ENCODE measurements at places on chromosomes 7 and 10.

- DNase-seq, result no peak
Measured at GRCh38 chr7:140596519-140597427, 43.8 kb downstream of the DENND2A start.

DNA sequence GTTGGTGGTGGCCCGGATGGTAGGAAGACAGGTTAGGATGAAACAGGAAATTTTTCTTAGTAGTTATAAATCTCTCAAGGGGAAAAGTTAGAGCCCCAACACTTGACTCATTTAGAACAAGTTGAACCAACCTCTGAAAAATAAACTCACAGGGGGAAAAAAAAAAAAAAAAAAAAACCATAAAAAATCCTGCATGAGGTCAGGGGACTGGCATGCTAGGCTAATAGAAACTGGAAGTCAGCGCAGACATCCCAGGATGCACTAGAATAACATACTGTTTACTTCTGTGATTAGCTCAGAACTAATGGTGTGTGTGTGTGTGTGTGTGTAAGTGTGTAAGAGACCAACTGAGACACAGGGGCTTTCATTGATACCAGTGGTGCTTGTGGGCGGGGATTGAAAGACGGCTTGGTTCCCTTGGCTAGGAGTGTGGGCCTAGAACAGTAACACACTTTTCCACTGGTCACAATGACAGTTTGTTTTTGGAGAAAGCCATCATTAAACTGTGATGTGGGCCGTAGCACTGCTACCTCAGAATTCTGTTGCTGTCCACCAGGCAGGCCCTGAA, 491.6 kb upstream of the GALNT17 start:
- DNase-seq, result no peak

GRCh38 chr10:80523773-80524172, 13.9 kb upstream of the SH2D4B start:
- DNase-seq, result no peak

DNA sequence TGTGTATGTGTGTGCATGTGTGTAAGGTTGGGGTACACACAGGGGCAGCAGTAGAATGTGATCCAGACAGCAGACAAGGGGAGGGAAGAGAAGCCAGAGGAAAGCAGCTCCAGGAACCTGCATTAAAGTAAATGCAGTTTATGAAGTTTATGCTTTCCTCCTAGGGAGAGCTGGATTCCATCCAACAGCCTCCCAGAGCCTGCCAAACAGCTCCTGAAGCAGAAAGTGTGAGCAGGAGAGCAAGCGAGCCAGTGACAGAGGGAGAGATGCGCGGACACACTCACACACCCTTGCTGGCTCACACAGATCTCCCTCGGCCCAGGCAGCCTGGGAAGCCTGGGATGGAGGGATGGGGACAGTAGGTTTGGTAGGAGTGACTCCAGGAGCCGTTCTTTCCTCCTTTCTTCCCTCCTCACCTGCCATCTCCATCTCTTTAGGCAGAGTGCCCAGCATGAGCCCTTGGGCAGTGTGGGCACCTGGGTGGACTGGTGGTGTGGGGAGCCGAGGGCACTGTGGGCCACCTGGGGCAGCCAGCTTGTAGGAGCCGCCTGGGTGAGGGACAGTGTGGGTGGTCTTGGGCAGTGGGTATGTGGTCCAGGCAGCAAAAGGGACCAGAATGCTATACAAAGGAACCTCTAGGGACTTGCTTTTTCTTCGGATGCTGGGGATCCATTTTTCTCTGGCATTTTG, 46.1 kb downstream of the PAX2 start:
- DNase-seq, result no peak

DNA sequence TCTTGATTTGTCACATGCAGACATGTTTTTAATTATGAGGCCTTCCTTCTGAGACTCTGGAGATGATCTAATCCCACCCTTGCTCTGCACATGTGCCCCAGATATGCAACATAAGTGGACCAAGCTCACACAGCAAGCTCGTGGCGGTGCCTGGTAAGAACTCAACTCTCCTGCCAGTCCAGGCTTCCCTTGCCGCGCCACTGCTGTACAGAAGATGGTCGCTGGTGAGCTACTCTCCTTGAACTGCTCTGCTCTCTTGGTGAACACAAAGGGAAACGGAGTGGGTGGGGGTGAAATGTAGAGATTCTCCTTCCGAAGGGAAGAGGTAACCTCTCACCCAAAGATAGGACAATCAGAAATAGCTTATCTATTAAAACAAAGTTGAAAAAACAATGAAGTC, 25.7 kb downstream of the MYOF start:
- DNase-seq, result no peak

- no peak for DNase-seq
Measured at GRCh38 chr10:102770108-102770482, 26.3 kb downstream of the WBP1L start.

- no peak for DNase-seq
Measured at GRCh38 chr7:148696787-148697186, 1.9 kb upstream of the CUL1 start.

DNA sequence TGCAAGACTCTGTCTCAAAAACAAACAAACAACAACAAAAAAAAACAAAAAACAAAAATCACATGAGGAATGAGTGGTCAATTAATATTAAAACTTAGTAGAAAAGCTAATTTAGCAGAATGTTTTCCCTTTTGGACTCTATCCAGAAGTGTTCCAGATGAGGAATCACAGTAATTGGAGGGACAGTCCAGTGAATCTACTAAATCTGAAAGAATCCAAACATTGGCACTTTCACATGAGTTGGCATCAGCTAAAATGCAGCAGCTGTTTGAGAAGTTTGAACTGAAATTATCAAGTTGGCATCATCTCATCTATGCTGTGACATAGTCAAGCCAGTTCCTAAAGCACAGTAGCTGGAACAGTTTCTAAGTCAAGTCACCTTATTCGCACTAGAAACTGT, 367.8 kb downstream of the PPP1R3A start:
- DNase-seq, result no peak

DNA sequence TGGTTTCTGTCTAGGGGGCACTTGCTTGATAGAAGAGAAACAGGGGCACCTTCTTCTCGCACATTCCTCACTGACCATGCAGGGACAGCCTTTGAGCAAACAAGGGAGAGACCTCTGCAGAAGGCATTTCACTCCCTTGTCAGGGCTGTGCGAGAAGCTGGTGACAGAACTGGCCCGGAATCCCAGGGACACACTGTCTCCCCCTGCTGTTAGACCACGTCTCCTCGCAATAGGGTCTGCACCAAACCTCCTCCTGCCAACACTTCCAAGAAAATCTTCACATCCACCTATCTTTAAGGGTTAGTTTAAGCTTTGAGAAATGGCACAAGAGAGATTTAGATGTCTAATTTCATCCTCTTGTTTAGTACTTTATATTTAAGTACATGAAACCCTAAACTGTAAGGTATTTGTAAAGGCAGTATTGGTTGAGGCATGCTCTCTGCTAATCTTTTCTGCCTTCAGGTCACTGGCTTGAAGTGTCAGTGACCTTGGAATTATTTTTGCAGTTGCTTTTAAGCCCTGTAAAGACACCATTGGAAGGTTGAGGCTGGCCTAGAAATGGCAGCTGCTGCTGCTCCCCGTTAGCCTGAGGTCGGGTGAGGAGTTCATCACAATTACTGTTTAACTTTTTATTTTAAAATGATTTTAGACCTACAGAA, 37.0 kb downstream of the RBM20 start:
- DNase-seq, result no peak

- DNase-seq, result no peak
Measured at GRCh38 chr10:60735244-60735643, 43.0 kb upstream of the CDK1 start.

- no peak for DNase-seq
Measured at GRCh38 chr10:88069338-88069737, 205.9 kb downstream of the PTEN start.

DNA sequence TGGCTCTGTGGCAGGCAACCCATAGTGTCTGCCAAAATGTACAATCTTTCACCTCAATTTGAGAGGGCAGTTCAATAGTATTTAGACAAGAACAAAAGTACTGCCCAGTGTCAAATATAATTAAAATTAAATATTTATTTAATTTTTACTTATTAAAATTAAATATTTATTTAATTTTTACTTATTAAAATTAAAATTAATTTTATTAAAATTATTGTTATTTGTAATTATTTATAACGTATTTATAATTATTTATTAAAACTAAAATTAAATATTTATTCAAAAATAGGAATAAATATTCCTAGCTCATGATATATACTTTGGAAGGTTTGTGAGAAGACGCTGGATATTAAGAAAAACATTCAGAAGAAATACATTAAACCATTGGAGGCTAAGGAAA, 93.7 kb upstream of the CAV2 start:
- no peak for DNase-seq

DNA sequence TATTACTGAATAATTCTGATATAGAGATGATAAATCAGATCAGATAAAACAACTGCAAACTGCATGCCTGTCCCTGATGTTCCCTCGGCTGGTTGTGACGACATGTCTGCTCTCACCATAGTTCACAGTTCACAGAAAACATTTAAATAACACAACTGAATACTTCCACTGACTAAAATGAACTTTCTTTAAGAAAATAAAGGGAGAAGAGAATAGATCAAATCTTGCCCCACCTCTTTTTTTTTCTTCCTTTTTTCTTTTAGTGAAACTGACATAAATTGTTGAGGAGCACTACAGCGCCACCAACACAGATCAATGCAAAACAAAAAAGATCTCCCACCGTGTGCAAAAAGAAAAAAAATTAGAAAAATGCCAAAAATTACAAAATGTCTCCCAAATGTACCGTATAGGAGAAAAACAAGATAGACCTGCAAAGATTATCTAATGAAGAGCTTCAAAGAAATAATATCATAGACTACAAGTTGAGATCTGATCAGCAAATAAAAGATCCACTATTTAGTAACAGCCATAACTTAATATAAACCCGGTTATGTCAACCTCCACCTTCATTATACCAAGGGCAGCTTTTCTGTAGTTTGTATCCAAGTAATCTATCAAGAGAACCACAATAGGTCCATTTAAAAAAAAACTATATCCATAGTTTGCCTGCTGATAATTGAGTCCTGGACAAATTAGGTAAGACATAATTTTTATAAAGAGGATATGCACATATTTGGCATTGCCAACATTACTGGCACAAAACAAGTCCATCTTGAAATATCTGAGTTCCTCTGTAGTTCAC, 30.7 kb upstream of the EPC1 start:
- DNase-seq, result peak; percentile 21

DNA sequence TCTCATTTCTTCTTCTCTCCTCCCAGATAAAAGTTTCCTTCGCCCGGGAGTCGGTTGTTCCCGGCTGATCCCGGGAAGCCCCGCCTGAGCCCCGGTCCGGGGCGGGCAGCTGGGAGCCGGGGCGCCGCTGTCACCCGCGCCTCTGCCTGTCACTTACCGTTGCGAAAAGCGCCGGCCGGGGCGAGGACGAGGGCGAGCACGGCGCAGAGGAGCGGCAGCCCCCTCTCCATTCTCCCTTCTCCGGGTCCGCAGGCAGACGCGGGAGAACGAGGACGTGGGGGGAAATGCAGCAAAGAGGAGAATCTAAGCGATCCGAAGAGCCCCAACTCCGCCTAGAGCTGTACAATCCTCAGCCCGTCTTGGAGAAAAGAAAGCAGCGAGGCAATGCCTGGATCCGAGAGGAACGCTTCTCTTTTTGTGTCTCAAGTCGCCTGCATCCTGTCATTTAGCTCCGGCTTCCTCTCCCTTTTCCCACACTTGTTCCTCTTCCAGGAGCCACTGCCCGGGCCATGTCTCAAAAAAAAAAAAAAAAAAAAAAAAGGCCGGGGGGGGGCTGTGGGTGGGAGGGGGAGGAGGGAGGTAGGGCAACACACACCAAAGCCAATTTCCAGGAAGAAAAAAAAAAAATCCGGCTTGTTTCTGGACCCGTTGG, at the start of gene NRP1:
Gene NRP1, minus strand, starts transcription at position 515 of the 652 bp plus-strand sequence. Its CDS starts 285 bp downstream, at position 230.
- DNase-seq, result no peak

GRCh38 chr7:151795168-151795811, 81.6 kb downstream of the PRKAG2 start:
- peak; percentile 28 for DNase-seq

DNA sequence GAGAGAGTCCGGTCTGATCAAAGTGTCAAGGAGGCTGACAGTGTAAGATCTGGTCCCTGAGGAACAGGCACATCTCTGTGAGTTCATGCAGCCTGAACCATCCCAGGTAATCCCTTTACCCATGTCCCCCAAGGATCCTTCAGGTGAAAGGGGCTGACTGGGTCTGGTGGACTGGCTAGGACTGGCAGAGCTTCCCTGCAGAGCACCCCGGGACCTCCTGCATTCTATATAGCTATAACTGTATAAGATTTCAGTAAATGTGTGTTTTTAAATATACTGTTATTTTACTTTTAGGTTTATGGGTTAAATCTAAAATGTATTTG, 246.8 kb downstream of the ELMO1 start:
- no peak for DNase-seq

DNA sequence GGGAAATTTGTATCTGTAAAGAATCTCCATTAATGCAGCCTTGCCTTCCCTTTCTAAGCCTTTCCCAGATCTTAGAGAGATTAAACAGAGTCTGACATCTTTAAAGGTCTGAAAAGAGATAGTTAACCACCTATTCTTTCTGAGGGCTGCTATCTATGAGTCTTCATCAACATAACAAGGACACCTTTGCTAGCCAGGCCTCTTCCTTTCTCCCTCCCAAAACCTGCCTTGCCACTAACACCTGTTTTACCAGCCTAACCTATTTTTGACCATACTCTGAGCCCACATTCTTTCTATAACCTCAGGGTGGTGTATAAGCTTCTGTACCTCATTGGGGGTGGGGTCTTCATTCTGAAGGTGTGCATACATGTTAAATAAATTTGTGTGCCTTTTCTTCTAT, 217.1 kb downstream of the IPMK start:
- DNase-seq, result no peak

DNA sequence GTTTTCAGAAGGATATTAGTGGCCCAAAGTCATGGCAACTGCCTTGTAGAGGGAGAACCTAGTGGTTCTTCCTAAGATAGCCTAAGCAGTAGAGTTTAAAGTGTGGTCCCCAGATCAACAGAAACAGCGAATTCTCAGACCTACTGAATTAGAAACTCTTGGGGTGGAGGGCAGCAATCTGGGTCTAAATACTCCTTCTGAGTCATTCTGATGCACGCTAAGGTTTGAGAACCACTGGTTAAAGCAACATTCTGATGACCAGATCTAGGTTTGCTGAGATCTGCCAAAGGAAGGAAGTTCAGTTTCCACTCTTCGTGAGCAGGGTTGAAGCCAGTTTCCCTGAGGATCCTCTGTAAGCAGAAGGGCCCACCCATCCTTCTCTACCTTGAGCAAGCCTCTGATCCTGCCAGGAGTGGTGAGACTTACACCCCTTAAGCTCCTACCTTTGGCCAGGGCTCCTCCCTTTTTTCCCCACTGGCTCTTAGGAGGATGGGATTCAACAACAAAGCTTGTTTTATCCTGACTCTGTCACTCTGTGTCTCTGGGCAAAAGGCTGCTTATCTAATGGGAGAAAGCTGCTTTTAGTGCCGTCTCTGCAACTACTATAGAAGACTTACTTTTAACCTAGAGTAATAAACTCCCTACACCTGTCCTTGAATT, 26.8 kb upstream of the TRUB1 start:
- DNase-seq, result no peak

GRCh38 chr7:121286742-121287734, 41.8 kb upstream of the WNT16 start:
- DNase-seq, result no peak

DNA sequence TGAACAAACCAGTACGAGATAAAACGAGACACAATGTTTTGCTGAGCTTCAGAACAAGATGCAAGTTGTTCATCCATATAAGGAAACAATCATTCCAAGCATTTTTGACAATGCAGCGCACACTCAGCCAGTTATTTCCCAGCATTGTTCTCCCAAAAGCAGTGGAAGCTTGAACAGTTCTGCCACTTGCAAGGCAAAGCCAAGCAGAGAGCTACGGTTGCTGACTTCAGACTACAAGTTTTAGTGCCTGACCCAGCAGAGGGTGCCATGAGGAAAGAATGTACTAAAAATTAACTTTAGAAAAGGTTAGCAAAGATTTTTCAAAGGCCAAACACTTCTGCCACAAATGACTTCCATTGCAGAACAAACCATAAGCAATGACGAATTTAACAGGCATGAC, 152.5 kb downstream of the SLC25A13 start:
- no peak for DNase-seq

All from T-helper 1 cell (primary cell).